ENCODE measurements at places on chromosomes 3 and 15.

- no peak overlapping the region for H3K4me3 ChIP-seq
- H3K27ac ChIP-seq = no peak overlapping the region
- H3K27me3 ChIP-seq = no peaks in the 10 kb centered on the region
- DNase-seq = no peak
- H3K4me1 ChIP-seq = no peaks in the 10 kb centered on the region
These were observed 36.1 kb upstream of the MYO5C start for GRCh38 chr15:52331490-52332240.

GRCh38 chr3:107650788-107651187 is 128.0 kb downstream of the BBX start:
- H3K27ac ChIP-seq = no peak overlapping the region
- DNase-seq = no peak
- H3K4me3 ChIP-seq = no peak overlapping the region
- H3K27me3 ChIP-seq = no peaks in the 10 kb centered on the region
- no peaks in the 10 kb centered on the region for H3K4me1 ChIP-seq

- no peak for DNase-seq
- H3K27me3 ChIP-seq = no peaks in the 10 kb centered on the region
- no peaks in the 10 kb centered on the region for H3K4me1 ChIP-seq
- no peaks in the 10 kb centered on the region for H3K36me3 ChIP-seq
- H3K27ac ChIP-seq = no peak overlapping the region
These were observed 551.1 kb downstream of the NAALADL2 start for GRCh38 chr3:175410251-175410650.

- H3K27ac ChIP-seq = no peak overlapping the region
- H3K27me3 ChIP-seq = no peaks in the 10 kb centered on the region
- H3K4me3 ChIP-seq = no peak overlapping the region
- DNase-seq = no peak
These were observed 211.1 kb downstream of the SLC9A9 start for GRCh38 chr3:143637133-143637532.

DNA sequence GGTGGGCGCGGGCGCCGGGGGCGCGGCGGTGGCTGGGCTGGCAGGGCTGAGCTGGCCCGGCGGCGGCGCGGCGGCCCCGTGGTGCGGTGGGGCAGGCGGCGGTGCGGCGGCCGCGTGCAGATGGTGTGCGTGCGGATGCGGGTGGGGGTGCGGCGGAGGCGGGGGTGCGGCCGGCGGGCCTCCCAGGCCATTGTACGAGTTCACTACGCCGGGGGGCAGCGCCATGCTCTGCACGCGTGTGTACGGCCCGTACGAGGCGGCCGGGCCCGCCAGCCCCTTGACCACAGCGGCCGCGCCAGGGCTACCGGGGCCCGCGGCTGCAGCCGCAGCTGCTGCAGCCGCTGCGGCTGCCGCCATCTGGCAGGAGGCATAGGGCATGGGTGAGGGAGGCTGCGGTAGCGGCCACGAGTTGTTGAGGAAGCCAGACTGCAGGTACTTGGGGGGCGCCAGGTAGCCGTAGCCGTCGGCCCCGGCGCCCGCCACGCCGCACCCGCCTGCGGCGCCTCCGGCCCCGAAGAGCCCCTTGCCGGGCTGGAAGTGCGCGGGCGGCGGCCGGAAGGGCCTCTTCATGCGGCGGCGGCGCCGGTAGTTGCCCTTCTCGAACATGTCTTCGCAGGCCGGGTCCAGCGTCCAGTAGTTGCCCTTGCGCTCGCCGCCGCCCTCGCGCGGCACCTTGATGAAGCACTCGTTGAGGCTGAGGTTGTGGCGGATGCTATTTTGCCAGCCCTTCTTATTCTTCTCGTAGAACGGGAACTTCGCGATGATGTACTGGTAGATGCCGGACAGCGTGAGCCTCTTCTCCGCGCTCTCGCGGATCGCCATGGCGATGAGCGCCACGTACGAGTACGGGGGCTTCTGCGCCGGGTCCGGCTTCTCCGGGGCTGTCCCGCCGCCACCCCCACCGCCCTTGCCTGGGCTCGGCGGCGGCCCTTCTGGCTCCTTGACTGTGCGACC is 951 bp downstream of the FOXL2 start:
- H3K27ac ChIP-seq = no peak overlapping the region
- peaks cover 15% of the 10 kb centered on the region for H3K4me1 ChIP-seq
- H3K36me3 ChIP-seq = peaks cover 4% of the 10 kb centered on the region
- no peak for DNase-seq
- H3K27me3 ChIP-seq = peaks cover 94% of the 10 kb centered on the region

- no peaks in the 10 kb centered on the region for H3K27me3 ChIP-seq
- peak overlapping the region; percentile 7 for H3K4me3 ChIP-seq
- peak; percentile 63 for DNase-seq
- peaks cover 7% of the 10 kb centered on the region for H3K36me3 ChIP-seq
These were observed 8.6 kb downstream of the TFRC start for GRCh38 chr3:196073255-196073753.

- H3K36me3 ChIP-seq = peaks cover 4% of the 10 kb centered on the region
- no peak overlapping the region for H3K27ac ChIP-seq
- H3K4me1 ChIP-seq = peaks cover 6% of the 10 kb centered on the region
- no peaks in the 10 kb centered on the region for H3K27me3 ChIP-seq
- no peak for DNase-seq
These were observed 100.5 kb downstream of the CHRNA7 start for GRCh38 chr15:32130823-32131222.

DNA sequence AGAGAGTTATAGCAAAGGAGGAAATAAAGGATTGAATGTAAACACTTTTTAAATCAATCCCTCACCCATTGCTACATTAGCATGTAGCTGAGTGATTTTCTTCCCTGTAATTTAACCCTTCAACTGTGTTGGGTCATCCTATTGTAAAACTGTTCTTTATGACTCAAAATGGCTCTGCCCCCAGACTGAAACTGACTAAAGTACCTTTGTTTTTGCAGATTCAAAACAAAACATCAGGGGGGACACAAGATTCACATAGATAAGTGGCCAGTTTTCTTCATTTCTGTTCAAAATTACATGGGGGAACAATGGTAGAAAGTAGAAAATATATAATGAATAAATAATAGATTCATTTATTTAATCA is 268.4 kb downstream of the IGSF11 start:
- no peak for DNase-seq
- no peak overlapping the region for H3K4me3 ChIP-seq
- no peak overlapping the region for H3K27ac ChIP-seq
- H3K4me1 ChIP-seq = peaks cover 5% of the 10 kb centered on the region

DNA sequence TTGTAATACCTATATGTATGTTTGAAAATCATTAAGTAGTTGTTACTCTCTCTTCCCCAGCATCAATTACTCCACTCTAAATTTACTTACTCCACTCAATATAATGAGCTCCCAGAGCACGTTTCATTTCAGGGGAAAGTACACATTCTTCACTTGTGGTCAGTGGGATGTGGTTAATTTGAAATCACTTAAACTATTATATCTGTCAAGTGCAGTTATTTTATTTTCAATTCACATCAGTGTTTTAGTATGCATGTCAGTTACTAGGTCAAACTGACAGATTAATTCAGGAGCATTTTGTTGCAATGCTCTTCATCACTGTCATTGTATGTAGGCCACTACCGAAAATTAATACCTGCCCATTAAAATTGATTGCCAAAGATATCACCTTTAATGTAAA is 376.1 kb downstream of the ZIC4 start:
- H3K27ac ChIP-seq = no peak overlapping the region
- H3K4me1 ChIP-seq = no peaks in the 10 kb centered on the region
- no peak overlapping the region for H3K4me3 ChIP-seq
- no peaks in the 10 kb centered on the region for H3K27me3 ChIP-seq
- no peaks in the 10 kb centered on the region for H3K36me3 ChIP-seq

- no peak overlapping the region for H3K4me3 ChIP-seq
- no peak for DNase-seq
- no peaks in the 10 kb centered on the region for H3K27me3 ChIP-seq
- no peaks in the 10 kb centered on the region for H3K36me3 ChIP-seq
- no peak overlapping the region for H3K27ac ChIP-seq
These were observed 79.1 kb downstream of the FOXP1 start for GRCh38 chr3:71504250-71505036.

DNA sequence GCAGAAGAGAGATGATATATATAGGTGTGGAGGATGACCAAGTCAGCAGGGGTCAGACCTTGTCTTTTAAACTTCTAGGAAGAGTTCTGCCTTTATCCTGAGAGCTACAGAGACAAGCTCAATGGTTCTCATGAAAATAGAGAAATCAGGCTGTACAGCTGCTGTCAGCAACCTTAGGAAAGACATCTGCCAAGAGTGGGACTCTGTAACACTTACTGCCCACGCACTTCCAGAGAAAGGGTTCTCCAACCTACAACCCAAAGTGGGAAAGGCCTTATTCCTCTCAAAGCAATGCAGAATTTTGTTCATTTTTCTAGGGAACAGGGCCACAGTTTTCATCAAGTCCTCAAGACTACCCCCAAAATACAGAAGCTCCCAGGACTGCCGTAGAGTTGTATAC is 138.7 kb downstream of the STT3B start:
- peaks cover 2% of the 10 kb centered on the region for H3K4me1 ChIP-seq
- no peaks in the 10 kb centered on the region for H3K27me3 ChIP-seq
- H3K4me3 ChIP-seq = no peak overlapping the region
- no peak for DNase-seq
- no peak overlapping the region for H3K27ac ChIP-seq

GRCh38 chr15:59611276-59612260 is at the start of gene GCNT3:
GCNT3 (plus strand) TSS chr15:59611783; CDS start chr15:59618239, 6,456 bp downstream.
- H3K4me3 ChIP-seq = no peak within 1 kb of the TSS
- DNase-seq = no peak
- H3K4me1 ChIP-seq = peaks cover 4% of the 10 kb centered on the region
- H3K27me3 ChIP-seq = peaks cover 27% of the 10 kb centered on the region

GRCh38 chr15:86645925-86646500 is 566.3 kb downstream of the AGBL1 start:
- H3K36me3 ChIP-seq = no peaks in the 10 kb centered on the region
- H3K4me3 ChIP-seq = no peak overlapping the region
- DNase-seq = no peak

DNA sequence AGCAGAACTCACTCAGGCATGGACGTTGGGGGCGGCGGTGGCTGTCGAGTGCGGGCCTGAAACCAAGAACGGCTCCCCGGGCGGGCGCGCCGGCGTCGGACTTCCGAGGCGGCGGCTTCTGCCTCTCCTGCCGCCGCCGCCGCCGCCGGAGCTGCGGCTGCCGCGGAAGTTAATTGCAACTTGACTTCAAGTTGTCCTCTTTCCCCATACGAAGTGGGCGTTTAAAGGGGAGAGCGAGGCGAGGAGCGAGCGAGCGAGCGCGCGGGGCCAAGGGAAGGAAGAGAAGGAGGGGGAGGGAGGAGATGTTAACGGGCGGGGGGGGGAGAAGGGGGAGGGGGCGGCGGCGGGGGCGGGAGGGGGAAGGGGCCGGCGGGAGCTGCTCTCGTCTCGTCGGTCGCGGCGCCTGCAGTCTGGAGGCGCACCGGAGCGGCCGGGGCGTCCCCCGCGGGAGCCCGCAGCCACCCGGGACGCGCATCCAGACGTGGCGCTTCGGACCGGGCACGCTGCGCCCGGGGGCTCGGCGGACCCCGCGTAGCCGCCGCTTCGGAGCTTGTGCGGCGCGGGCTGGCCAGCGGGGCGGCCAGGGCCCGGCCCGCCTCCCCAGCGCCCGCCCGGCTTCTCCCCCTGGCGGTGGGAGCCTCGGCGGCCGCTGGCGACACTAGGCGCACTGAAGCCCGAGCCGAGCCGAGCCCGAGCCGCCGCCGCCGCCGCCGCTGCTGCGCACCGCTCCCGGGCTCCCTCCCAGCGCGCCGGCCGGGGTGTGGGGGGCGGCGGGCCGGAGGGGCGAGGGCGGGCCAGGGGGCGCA is 19.7 kb upstream of the SATB1 start:
- peaks cover 20% of the 10 kb centered on the region for H3K4me1 ChIP-seq
- H3K36me3 ChIP-seq = no peaks in the 10 kb centered on the region
- peak overlapping the region; percentile 91 for H3K4me3 ChIP-seq

DNA sequence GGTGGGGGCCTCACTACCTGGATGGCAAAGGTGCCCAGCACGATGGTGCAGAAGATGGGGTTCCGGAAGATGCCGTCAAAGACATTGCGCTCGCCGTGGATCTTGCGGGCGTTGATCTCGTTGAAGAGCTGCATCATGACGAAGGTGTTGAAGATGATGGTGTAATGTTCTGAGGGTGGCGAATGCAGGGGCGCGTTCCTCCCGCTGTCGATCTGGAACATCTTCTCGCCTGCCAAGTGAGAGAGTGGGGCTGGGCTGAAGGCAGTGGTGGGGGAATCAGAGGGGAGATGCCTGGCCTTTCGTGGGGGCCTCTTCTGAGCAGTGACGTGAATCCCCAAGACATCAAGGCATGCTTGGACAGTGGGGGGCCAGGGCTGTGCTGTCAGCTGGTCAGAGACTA is 19.6 kb upstream of the SEC13 start:
- H3K4me3 ChIP-seq = no peak overlapping the region
- peaks cover 12% of the 10 kb centered on the region for H3K4me1 ChIP-seq
- no peak for DNase-seq
- H3K27me3 ChIP-seq = peaks cover 6% of the 10 kb centered on the region
- no peak overlapping the region for H3K27ac ChIP-seq

- no peak overlapping the region for H3K27ac ChIP-seq
- no peaks in the 10 kb centered on the region for H3K27me3 ChIP-seq
- H3K4me3 ChIP-seq = no peak overlapping the region
These were observed 169.7 kb upstream of the TMCO5A start for GRCh38 chr15:37764733-37765191.

GRCh38 chr3:107962037-107962436 is 128.8 kb downstream of the CD47 start:
- H3K27ac ChIP-seq = no peak overlapping the region
- no peaks in the 10 kb centered on the region for H3K27me3 ChIP-seq
- peaks cover 50% of the 10 kb centered on the region for H3K4me1 ChIP-seq
- no peak overlapping the region for H3K4me3 ChIP-seq

GRCh38 chr15:27183201-27183600 is 212.2 kb downstream of the GABRG3 start:
- no peaks in the 10 kb centered on the region for H3K36me3 ChIP-seq
- DNase-seq = no peak
- H3K27me3 ChIP-seq = no peaks in the 10 kb centered on the region
- H3K27ac ChIP-seq = peak overlapping the region; percentile 67
- no peak overlapping the region for H3K4me3 ChIP-seq
- peaks cover 15% of the 10 kb centered on the region for H3K4me1 ChIP-seq

GRCh38 chr3:81734742-81735141 is 26.7 kb downstream of the GBE1 start:
- H3K4me1 ChIP-seq = peaks cover 6% of the 10 kb centered on the region
- peaks cover 10% of the 10 kb centered on the region for H3K36me3 ChIP-seq
- H3K27me3 ChIP-seq = no peaks in the 10 kb centered on the region
- H3K4me3 ChIP-seq = no peak overlapping the region

GRCh38 chr15:26766262-26766661 is 6.6 kb downstream of the GABRB3 start:
- peaks cover 16% of the 10 kb centered on the region for H3K27me3 ChIP-seq
- H3K36me3 ChIP-seq = peaks cover 2% of the 10 kb centered on the region
- H3K27ac ChIP-seq = no peak overlapping the region
- no peak for DNase-seq

- no peaks in the 10 kb centered on the region for H3K4me1 ChIP-seq
- H3K27ac ChIP-seq = peak overlapping the region; percentile 15
- H3K4me3 ChIP-seq = peak overlapping the region; percentile 11
- H3K36me3 ChIP-seq = peaks cover 73% of the 10 kb centered on the region
- DNase-seq = no peak
- no peaks in the 10 kb centered on the region for H3K27me3 ChIP-seq
These were observed 47.1 kb downstream of the CHD2 start for GRCh38 chr15:92947071-92947730.
